ENCODE measurements at places on chromosomes 2 and 18.

GRCh38 chr18:54958704-54959625 lies at the start of gene CCDC68:
TSS of gene CCDC68 (minus strand) at chr18:54959461. CDS start at chr18:54942791, 16,670 bp downstream.
- no peak for DNase-seq

- DNase-seq = peak; percentile 31
Observed at GRCh38 chr2:190781604-190782198, 98.9 kb upstream of the GLS start.

- DNase-seq = no peak
Observed at GRCh38 chr2:190532581-190532980, 1.9 kb downstream of the NEMP2 start.

GRCh38 chr2:230751062-230751461 lies 38.4 kb downstream of the CAB39 start:
- peak; percentile 68 for DNase-seq

GRCh38 chr2:223846515-223846914 lies 9.1 kb upstream of the AP1S3 start:
- peak; percentile 93 for DNase-seq

- no peak for DNase-seq
Observed at GRCh38 chr2:202051499-202052161, 18.0 kb downstream of the FZD7 start.

DNA sequence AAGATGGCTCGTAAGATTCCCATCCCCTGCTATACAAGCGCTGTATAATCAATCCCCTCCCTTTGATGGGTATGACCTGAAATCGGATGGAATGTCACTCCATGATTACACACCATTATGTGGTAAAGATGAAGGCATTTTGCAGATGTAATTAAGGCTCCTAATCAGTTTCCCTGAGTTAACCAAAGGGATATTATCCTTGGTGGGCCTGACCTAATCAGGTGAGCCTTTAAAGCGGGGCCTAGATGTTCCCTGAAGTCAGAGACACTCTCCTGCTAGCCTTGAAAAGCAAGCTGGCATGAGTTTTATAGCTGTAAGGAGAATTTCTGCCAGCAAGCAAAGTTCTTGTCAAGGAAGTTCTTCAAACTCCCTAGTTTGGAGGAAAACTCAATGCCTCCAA lies 223.8 kb upstream of the FN1 start:
- DNase-seq = no peak

- DNase-seq = no peak
Observed at GRCh38 chr2:220814441-220814840, 757.7 kb downstream of the EPHA4 start.

DNA sequence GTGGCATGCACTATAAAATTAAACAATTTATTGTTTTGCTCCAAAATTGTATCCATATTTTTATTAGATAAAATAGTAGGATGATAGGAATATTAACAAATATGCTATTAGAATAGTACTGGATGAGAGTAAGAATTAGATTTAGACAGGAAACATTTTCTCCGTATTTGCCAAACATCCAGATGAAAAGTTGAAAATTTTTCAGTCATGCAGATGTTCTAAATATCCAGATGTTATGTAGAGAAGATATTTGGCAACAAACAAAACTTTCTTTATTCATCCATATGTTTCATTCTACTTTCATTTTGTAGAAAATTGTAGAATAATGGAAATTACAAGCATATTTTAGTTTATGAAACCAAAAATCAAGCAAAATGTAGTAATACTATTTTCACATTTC lies 45.2 kb upstream of the NEUROD1 start:
- no peak for DNase-seq

DNA sequence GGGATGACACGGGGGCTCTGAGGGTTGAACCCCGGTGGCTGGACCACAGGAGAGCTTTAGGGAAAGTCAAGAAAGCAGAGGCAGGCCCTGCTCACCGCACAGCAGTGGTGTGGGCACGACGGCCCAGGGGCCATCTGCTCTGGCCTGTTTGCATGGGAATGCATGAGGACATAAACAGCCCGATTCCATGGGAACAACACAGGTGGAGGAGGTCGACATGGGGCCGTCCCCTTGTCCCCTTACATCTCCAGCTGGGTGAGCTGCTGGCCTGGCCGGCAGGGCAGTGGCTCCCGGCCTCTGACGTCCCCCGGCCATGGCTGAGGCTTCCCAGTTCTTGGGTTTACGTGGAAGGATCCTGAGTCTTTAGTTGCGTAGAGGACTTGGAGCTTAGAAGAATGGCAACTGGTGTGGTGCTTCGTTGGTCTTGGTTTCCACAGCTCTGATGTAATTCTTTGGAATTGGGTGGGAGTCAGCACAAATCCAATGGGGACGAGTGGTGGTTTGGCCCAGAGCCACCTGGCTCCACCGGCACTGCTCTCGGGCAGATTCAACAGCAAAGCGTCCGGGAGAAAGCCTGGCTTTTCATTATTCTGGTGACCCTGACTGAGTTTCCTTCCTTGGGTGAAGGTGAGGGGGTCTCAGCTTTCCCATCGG lies 98.3 kb upstream of the HDAC4 start:
- no peak for DNase-seq

- no peak for DNase-seq
Observed at GRCh38 chr2:135586148-135586547, 54.9 kb downstream of the R3HDM1 start.

DNA sequence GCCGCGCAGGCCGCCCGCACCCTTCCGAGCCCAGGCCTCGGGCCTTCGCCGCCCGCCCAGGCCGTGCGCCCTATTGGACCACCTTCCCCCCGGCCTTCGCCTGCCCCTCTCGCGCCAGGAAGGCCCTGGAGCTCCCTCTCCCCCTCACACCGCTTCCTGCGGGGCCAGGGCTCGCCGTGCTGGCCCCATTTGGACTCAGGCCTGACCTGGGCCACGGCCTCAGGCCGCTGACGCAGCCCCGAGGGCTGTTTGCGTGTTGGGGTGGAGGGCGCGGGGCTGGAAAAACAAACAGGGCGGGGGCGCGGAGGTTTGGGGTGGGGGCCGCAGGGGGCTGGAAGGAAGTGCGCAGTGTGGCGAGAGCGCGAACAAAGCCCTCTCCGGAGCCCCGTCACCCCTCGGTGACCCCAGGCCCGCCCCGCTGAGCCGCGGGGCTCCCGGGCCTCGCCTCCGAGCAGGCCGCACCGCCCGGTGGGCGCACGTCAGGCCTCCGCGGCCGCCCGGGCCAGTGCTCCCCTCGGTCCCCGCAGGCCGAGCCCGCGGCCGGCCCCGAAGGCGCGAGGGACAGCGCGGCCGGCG lies 12.3 kb upstream of the SIX3 start:
- DNase-seq = no peak

DNA sequence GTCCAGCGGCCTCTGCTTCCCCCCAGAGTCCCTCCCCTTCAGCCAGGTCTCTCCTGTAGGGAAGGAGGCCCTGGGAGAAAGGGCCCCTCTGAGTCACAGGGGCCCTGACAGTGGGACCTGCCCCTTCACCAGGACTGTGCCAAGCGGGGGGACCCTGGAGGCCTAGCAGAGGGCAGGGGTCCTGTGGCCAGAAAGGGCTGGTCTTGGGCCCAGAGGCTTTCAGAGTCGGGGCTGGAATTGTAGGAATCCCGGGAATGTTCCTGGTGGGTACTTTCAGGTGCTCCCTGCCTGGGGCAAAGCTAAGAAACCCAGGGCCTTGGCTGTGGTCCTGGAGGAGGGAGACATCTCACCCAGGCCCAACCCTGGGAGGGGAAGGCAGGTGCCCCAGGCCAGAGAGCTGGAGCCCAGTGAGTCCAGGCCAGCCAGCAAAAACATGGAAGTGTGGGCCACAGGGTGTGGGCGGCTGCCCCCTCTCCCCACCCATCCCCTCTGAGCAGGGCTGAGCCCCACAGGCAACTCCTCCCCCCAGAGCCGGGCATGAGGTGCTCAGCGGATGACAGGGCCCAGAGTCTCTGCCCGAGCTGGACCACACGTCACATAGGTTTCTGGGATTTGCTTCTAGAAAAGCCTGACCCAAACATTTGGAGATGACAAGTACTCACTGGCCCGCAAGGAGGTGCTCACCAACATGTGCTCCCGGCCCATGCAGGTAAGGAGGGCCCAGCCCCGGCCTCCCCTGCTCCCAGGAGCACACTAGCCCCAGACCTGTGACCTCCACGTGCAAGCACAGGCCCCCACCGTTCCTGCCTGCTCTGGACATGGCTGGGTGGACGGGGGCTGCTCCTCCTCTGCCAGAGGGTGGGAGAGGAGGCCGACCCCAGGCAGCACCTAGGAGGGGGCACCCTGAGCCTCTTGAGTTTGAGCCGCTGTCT lies 48.2 kb upstream of the ALPP start:
- no peak for DNase-seq

DNA sequence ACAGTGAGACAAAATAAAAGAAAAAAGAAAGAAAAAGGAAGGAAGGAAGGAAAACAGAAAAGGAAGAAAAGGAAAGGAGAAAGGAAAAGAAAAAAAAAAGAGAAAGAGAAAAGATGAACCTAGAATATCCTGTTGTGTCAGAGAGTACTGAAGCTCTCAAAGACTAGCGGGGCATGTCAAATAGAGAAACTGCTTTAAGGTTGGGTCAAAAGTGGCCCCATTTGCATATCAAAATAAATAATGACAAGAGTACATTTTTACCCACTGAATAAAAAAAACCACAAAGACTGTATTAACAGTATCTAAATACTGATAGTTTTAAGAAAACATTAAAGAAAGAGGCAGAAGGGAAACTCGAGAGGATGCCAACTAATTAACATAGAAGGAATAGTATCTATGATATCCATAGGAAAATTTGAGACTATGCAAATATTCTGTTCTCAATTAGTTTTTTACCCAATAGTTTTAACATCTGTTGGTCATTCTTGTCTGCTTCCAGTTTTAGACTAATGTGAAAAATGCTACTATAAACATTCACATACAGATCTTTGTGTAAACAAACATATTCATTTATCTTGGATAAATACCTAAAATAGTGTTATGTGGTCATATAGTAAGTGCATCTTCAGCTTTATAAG lies 53.2 kb downstream of the SFXN5 start:
- DNase-seq = no peak

GRCh38 chr2:40668425-40668824 lies 216.5 kb upstream of the SLC8A1 start:
- DNase-seq = no peak

GRCh38 chr2:26144953-26145680 lies 27.8 kb upstream of the GAREM2 start:
- peak; percentile 28 for DNase-seq

GRCh38 chr2:44838116-44838790 lies 103.2 kb upstream of the SIX3 start:
- no peak for DNase-seq

DNA sequence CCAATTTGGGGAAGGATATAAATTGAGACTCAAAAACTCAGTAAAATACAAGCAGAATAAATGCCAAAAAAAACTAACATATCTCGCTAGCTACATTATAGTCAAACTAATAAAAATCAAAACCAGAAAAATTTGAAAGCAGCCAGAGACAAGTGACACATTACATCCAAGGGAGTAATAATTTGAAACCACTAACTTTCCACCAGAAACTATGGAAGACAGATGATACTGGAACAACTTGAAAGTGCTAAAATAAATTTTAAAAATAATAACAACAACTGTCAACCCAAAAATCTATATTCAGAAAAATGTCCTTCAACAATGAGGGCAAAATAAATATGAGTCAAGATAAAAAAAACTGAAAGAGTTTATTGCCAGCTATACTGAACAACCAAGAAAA lies 110.7 kb downstream of the EVA1A start:
- no peak for DNase-seq

DNA sequence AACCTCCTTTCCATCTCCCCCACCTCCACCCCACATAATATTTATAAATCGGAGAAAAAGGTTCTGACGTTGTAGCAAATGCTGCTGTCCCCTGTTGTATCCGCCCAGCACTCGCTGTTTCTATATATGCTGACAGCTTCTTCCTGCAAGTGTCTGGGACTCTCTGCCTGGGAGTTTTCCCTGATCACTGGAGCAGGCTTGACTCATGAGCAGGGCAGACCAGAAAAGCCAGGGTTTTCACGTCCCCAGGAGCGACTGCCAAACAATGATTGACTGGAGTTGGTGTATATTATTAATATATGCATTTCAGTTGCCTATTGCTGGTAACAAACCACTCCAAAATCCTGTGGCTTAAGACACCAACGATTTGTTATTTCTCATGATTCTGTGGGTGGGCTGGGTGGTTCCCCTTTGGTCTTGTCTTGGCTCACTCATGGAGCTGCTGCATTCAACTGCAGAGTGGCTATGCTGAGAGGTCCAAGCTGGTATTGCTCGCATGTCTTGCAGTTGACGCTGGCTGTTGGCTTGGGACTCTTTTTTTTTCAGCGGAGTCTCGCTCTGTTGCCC lies 21.2 kb upstream of the ASXL2 start:
- no peak for DNase-seq

DNA sequence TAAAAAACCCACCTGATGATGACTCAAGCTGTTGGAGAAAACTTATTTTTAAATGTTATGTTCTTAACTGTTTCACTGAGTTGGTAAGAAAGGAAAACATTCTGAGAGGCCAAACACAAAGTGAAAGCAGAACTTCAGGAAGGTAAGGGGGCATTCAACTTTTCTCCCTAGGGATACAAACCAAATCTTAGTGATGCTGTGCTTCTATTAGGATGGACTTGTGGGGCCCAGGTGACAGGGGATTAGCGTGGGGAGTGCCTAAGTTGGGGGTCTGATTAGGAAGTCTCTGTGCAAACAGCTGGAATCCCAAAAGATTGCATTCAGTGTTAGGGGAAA lies 18.5 kb downstream of the PDCL3 start:
- no peak for DNase-seq

DNA sequence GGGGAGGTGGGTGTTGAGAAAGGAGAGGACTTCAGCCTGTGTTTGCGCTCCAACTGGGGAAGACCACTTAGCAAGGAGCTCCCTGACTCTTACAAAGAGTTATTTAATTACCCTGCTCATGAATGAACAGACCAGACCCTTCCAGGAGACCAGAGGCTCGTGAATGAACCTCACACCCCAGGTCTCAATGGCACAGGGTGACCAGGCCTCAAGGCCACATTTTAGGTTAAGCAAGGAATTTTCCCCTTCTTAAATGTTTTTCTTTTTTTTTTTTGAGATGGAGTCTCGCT lies 25.3 kb downstream of the SMAD7 start:
- no peak for DNase-seq

DNA sequence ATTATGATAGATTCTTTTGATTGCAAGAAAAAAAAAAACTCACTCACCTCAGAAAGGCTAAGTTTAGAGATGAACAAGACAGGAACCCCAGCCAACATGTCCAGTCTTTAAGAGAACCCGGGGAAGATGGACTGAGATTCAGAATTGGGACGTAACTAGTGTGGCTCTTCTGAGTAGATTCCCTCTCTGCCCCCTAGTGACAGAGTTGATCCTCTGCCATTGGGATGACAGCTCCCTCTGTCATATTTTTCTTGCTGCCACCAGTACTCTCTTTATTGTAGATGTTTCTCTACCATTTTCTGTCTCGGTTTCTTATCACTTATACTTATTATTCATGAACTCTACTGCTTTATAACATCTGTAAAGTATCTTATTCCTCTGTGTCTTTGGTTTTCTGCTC lies 77.7 kb downstream of the GULP1 start:
- DNase-seq = peak; percentile 22

GRCh38 chr2:2054363-2054882 lies 276.7 kb downstream of the MYT1L start:
- no peak for DNase-seq

GRCh38 chr18:6487968-6488367 lies 73.3 kb upstream of the L3MBTL4 start:
- no peak for DNase-seq

Measured in HS-5 (cell line).